ENCODE measurements at places on chromosomes 1 and 21. TPM values are rescaled to one million over a fixed set of nuclear protein-coding genes. Genes with fewer than 3 reads are reported as not detected.

- no peak for DNase-seq
Observed at GRCh38 chr1:50742523-50742922, 217.5 kb downstream of the FAF1 start.

GRCh38 chr1:221961532-221962292 lies 219.8 kb upstream of the DUSP10 start:
- DNase-seq, result no peak

GRCh38 chr1:98696077-98696476 lies 34.6 kb downstream of the SNX7 start:
- no peak for DNase-seq

GRCh38 chr21:17725339-17725738 lies 93.8 kb downstream of the C21orf91 start:
- DNase-seq, result no peak

Gene TXNDC12
- 49.9 TPM for total RNA-seq

All from endothelial cell (in vitro differentiated cells).